NCI-H1694 treated with DMSO at 0.1 percent for 48 hours (cell line): ENCODE measurements at places on chromosomes 3 and 15.

- DNase-seq, result no peak
Observed at GRCh38 chr3:1883534-1883933, 215.1 kb upstream of the CNTN4 start.

DNA sequence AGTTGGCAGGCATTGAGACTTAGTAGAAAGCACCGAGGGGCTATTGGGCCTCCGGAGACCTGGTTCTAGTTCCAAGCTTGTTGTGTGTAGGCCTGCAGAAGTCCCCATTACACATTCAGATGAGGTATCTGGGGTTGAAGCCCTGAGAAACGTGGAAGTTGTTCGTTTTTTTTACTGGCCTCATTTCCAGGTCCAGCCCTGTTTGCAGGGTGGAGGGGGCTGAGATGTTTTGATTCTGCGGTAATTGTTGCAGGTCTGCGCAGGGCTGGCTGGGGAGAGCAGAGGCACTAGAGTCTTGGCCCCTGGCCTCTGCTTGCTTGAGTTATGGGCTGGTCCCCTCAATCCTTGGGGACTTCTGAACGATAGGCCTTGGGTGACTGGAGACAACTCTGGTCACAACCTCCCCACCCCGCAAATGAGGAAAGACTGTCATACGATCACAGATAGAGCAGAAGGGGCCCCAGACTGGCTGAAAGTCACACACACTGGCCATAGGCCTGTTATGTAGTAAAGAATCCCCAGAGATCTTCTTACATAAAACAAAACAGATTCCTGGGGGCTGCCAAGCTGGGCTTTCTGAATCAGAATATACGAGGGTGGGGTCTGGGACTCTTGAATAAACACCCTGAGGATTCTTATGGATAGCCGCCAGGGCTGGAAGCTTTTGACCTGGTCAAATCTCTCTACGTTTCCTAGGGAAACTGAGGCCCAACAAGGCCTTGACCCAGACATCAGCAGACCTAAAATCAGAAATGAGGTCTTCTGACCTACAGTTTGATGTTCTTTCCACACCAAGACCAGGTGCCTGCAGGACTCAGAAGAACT is 15.6 kb downstream of the KBTBD13 start:
- no peak for DNase-seq

DNA sequence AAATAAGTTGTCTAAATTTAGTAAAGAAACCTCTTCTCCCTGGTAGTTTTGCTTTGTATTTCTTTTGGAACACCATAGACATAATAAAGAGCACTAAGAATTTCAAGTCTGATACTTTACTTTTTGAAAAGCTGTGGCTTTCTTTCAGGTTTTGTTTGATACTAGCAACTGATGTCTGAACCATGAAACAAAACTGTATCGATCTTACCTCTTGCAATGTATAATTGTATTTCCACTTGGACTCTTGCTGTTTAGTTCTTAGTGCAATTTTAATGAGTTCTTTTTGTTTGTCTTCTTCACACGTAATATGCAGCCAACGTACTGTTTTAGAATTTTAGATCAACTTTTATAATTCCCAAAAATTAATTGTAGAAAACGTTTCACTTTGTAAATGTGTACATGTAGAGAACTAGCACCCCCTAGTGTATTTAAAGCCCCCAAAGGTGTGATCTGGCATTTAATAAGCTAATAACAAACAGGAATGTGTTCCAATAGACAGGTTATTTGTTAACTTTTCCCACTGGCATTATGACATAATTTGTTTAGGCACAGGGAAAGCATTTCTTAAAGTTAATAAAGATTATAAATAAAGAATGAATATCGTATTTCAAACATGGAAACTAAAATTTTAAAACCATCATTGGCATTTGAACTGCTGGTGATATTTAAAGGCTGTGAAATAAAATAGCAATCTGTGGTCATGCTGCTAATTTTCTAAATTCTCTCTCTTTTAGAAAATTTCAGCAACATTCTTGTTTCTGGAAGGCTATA is 289.1 kb upstream of the DNAJC19 start:
- peak; percentile 9 for DNase-seq

GRCh38 chr3:140096037-140096436 is 161.1 kb downstream of the CLSTN2 start:
- no peak for DNase-seq

DNA sequence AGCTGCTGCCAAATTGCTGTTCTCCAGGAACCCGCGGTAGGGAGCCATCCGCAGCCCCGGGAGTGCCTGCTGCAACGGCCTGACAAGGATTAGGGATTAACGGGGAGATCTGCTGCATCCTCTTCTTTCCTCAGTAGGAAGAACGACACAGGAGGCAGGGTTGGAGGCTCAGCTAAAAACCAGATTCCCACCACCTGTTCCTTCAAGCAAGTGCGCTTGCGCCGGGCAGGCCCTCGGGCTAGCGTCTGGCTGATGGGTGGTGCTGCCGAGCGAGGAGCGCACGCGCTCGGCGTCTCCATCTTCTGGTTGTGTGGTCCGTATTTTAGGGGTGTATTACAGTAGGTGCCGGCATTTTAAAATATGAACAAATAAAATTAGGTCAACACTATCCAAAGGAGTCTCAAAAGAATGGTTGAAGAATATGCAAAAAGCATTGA is 25.4 kb upstream of the SLC25A26 start:
- DNase-seq, result no peak

DNA sequence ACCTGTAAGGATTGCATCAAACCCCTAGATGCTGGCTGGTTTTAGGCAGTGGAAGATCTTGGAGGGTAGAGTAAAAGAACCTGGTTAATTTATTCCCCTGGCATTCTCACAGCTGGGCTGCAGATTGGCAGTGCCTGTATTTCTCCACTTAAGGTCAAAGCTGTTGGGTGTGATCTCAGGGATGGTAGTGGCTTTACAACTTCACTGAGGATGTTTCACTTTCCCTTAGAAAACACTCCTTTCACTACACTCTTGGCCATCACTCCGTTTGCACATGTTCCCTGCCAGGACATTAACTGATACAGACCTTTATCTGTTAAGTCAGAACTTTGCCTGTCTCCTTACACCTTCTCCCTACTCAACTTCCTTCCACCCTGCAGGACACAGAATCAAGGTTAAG is 779.1 kb upstream of the SEMA6D start:
- no peak for DNase-seq

DNA sequence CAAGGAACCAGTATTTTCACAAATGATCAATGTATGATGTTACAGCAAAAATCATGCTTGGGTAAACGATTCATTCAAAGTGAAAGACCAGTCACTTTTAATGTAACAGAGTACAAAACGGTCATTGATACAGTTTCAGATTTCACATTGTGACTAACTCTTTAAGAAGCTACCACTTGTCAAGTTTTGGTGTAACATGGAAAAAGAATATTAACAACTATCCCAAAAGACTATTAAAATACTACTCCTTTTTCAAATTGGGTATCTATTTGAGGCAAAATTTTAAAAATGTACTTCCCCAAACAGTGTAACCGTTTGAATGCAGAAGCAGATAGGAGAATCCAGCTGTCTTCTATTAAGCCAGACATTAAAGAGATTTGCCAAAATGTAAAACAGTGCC is 31.7 kb downstream of the AKAP13 start:
- no peak for DNase-seq

GRCh38 chr3:22908989-22909507 is 294.1 kb upstream of the UBE2E2 start:
- DNase-seq, result no peak

DNA sequence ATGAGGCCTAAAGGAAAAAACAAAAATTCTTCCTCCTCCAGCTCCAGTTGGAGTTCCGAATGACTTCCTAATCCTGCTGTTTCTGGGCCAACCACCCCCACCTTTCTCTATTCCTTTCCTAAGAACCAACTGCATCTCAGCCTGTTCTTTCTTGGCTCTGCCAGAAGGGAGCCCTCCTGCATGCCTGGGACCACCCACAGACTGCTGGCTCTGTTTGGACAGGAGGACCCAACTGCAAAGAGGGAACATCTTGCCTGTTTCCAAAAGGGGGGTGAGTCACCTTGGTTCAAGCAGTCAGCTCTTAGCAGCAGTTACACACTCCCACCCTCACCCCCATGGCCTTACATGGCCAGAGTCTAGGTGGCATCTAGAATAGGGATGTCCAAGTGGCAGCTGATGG is 116.0 kb upstream of the PRICKLE2 start:
- DNase-seq, result no peak

DNA sequence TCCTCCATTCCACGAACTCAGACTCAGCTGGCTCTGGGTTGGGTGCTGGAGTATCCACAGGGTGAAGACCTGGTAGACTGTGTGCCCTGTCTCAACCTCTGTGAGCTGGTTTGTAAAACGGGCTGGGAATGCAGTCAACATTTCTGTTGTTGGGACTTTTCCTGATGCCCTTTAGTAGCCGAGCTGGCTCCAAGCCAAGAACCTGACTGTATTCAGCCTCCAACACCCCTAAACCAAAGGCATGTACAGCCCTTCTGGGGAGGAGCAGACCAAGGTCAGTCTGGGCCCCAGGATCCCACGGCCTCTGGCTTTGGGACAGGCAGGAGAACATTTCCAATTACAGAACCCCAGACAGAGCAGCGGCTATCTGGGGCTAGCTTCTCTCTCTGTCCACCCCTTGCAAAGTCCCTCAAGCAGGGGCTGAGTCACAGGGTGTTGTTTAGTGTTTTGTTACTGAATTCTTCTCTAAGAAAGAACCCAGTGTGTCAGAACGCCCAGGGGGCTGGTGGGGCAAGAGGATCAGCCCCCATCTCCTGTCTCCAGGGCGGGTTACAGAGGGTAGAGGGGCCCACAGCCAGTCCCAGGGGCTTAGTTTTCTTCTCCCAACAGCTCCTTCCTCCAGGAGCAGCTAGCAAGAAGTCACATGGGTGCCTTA is 56.8 kb upstream of the SLC6A6 start:
- no peak for DNase-seq

GRCh38 chr15:82970696-82971095 is 15.3 kb upstream of the RAMAC start:
- DNase-seq, result no peak

GRCh38 chr3:57350271-57350670 is 57.8 kb upstream of the ASB14 start:
- DNase-seq, result no peak

DNA sequence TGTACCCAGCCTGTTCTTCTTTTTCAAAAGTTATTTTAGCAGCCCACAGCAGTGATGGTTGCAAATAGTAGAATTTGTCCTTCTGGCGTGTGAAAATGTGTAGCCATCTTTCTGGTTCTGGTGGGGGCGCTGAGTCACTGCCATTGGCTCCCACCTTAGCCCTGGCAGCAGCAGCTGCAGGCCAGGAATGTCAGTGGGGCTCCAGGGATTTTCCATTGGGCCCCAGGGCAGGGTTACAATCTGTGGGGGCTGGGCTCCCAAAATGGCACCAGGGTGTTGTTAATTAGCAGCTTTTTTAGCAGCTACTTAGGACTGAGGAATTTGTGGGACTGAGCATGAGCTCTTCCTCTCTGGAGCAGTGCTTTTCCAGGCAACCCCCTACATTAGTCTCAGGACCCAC is 38.9 kb downstream of the TOPAZ1 start:
- no peak for DNase-seq

DNA sequence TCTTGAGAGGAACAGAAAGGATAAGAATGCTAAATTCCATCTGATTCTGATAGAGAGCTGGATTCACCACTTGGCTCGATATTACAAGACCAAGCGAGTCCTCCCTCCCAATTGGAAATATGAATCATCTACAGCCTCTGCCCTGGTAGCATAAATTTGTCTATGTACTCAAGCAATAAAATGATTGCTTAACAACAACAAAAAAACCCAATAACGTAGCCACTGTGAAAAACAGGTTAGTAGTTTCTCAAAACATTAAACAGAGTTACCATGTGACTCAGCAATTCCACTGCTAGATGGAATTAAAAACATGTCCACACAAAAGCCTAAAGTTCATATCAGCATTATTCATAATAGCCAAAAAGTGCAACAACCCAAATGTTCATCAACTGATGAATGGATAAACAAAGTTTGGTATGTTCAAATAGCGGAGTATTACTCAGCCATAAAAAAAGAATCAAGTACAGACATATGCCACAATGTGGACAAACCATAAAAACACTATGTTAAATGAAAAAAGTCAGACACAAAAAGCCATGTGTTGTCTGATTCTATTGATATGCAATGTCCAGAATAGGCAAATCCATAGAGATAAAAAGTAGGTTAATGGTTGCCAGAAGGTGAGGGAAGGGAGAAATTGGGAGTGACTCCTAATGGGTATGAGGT is 16.8 kb downstream of the BCL2L10 start:
- DNase-seq, result no peak

DNA sequence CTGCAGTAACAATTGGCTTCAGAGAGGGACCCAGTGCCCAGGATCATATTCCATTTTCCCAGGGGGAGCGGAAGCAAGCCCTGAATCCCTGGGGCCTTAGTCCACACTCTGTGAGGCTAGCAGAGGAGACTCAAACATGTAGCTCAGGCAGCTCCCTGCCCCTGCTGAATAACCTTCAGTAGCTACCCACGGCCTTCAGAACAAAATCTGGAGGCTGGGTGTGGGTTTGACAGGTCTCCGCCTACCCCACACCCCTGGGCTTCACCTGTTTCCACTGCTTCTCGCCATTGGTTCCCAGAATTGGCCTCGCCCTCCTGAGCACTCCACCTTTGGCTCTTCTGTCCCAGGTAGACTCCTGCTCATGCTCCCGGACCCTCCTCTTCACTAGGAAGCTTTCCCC is 93.6 kb upstream of the ATP2B2 start:
- no peak for DNase-seq

- no peak for DNase-seq
Observed at GRCh38 chr3:185021256-185021655, 131.6 kb downstream of the C3orf70 start.

- no peak for DNase-seq
Observed at GRCh38 chr3:50167841-50168209, 12.7 kb downstream of the SEMA3F start.

- no peak for DNase-seq
Observed at GRCh38 chr15:63364399-63365272, 17.0 kb downstream of the CA12 start.

DNA sequence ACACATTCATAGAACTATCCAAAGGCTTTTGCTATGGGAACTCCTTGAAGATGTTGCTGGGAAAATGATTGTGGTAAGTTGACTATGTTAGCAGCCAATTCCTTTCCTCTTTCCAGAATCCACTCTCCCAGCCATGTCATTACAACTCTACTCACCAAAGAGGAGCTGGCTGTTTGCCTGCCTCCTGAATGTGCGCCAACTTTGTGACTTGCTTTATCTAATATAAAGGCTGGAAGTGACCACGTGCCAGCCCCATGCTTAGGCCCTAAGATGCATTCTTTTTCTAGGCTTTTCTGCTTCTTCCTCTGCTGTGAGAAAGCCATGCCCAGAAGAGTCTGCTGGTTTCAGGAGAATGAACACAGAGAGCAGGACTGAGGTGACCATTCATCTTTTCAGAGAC is 182.2 kb downstream of the GABRB3 start:
- DNase-seq, result no peak

DNA sequence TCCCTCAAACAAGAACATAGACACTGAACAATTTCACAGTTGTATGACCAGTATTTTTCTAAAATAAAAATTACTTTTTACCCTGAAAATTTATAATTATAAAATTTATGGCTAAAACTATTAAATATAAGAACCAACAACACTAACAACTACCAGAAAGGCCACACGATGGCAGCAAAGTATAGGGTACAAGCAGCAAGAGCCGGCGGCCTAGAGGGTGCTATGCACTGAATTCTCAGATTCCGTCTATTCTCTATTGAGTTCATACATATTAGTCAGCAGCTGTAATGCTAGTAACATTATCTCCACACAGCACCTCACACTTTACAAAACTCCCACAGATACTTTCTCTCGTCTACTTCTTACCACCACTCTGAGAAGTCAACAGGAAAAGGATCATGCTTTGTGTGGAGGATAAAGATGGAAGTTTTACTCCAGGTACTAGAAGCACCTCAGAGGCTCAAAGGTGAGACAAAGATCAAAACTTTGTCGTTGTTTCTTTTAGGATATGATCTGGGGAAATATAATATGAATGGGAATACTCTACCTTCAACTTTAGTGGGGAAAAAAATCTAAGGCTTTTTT is 160.5 kb downstream of the FGF12 start:
- peak; percentile 66 for DNase-seq
